NCI-H1694 treated with DMSO at 0.1 percent for 48 hours (cell line): ENCODE measurements at places on chromosomes 2 and 18.

DNA sequence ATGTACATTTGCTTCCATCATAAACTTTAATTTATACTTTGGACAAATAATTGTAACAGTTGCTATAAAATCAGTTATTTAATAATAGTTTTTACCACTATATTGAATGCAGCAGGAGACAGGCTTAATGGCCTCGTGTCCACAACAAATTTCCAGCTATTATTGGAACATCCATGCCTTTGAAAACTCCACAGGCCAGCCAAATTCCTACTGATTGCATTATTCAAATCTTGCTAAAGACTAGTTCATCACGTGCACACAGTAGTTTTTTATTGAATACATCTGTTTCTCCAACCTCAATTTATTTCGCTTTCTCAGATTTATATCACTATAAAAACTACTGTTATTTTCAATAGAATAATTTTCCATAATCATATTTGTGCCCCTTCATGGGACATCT, 18.4 kb upstream of the PTPRM start:
- DNase-seq = no peak

GRCh38 chr2:207332480-207333212, 166.9 kb upstream of the KLF7 start:
- DNase-seq = no peak

DNA sequence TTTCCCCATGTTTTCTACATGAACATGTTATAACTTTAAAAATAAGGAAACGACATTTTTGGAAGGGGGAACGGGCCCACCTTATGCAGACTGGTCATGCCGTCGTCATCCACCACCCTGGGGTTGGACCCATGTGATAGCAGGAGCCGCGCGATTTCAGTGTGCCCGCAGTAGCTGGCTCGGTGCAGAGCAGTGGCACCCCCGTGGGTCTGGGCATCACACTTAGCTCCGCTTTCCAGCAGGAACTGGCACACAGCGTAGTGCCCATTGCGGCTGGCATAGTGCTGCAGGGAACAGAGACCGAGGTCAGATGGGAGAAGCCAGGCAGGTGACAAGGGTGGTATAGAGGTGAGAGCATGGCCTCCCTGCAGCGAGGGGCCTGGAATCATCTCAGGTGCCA, 4.5 kb downstream of the ANKRD39 start:
- DNase-seq = no peak

DNA sequence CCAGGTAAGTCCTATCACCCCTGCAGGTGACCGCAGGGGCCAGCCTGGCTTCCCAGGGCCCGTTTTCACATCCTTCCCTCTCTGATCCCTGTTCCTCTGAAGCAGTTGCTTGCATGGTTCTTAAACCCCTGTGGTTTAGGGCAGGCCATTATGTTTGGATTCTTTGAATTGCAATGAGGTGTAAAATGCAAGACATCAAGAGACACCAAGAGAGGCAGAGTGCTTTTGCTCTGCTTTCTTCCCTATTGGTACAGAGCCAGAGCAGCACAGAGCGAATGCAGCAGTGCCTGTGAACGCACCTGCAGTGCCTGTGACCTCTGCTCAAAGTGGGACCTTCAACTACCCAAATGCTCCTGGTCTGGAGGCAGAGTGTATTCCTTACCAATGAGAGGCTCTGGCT, 7.6 kb downstream of the RFX8 start:
- no peak for DNase-seq

- no peak for DNase-seq
Measured at GRCh38 chr2:39405364-39405763, 31.7 kb downstream of the MAP4K3 start.

GRCh38 chr2:154392256-154392655, 306.2 kb upstream of the KCNJ3 start:
- no peak for DNase-seq

- no peak for DNase-seq
Measured at GRCh38 chr2:212961255-212961654, 190.2 kb downstream of the IKZF2 start.

DNA sequence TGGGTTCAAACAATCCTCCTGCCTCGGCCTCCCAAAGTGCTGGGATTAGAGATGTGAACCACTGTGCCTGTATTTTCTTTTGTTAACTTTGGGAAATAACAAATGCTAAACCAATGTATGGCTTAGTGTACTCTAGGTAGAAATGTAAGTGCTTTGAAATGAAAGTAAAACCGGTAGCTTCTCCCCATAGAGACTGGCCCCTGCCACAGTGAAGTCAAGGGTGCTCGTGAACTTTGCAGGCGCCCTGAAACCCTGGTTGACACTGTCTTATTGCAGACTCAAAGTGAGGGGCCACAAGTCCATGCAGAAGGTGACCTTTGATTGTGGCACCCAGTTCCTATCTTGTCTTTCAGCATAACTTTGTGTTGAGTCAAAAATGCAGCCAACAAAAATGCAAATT, 24.2 kb upstream of the MTCL1 start:
- DNase-seq = no peak

DNA sequence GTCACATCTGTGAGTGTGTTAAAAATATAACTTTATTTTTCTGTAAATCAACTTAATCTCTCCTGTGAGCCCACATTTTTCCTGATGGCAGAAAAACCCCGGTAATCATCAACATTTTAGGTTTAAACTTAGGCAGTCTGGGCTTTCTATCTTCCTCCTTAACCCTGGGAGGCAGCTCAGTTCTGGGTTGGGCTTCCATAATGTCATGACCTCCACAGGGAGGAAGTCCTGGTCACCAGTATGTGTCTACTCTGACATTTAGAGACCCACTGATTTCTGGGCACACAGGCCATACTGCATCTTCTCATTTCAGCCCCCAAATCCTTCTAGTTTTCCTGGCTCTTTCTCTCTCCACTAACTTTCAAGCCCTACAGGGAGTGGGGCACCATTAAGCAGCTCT, 181.2 kb downstream of the DYSF start:
- no peak for DNase-seq

DNA sequence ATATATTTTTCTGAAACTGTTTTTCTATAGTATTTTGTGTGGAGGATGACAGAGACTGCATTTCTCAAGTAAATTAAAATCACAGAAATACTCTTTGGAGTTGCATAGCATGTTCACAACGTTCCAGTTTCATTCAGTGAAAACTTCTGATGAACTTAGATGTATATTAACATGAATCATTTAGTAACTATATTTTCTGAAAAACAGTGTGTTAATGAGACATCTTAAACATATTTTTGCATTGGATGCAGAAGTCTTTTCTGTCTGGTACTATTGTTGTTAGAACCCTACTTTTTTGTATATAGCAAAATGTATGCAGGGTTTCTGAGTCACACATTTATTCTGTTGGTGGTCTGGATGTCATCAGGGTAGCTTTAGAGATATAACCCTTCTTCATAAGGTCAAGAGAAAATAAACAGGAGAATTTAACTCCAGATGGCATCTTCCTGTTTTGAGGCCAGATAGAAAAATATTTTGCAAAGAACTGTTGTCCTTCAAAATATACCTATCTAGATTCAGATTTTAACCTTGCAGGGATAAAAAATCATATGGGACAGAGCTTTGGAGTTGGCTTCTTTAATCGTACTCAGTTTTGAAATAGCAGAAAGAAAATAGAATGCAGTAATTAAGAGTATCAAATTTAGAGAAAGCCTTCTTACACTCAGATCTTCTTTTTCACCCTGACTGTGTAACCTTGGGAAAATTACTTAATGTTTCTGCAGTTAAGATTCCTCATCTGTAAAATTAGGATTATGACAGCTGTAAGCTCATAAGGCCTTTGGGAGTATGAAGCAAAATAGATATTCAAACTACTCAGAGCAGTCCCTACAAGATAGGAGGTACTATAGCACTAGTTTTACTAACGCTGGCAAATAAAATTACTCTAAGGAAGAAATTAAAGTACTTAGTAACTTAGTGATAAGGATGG, 5.3 kb downstream of the COL3A1 start:
- no peak for DNase-seq

DNA sequence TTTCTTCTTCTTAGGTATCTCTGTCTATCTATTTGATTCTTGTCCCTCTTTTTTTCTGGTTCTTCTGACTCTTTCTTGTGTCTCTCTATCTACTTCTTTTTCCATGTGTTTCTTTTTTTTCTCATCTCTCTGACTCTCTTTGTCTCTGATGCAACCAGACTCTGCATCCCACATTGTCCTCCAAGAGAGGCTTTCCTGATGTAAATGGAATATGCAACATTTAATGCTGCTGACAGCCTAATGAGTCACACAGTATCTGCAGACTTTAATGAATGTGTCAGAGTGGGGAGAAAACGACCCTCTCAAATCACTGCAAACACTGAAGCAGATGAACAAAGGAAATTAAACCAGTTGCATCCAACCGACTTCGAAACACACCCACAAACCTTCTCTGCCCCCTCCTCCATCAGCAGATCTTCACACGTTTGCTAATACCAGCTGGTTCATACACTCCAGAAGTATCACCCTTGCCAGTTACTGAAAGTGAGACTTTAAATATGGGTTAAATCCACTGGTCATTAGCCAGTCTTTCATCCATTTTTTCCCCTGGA, 351.5 kb downstream of the TXNL1 start:
- DNase-seq = no peak

GRCh38 chr2:207437524-207438143, 92.1 kb upstream of the CREB1 start:
- peak; percentile 60 for DNase-seq

GRCh38 chr18:49161627-49162026, 210.9 kb upstream of the SMAD7 start:
- no peak for DNase-seq

DNA sequence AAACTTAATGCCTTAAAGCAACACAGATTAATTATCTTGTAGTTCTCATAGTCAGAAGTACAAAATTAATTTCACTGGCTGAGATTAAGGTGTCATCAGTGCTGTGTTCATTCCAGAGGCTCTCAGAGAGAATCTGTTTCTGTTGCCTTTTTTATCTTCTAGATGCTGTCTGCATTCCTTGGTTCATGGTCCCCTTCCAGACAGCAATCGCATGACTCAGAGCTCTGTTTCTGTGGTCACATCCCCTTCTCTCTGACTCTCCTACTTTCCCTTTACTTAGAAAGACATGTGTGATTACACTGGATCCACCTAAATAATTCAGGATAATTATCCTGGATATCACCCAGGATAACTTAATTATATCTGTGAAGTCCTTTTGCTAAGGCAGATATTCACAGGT, 148.6 kb downstream of the MAIP1 start:
- no peak for DNase-seq

GRCh38 chr2:39013871-39014270, 107.0 kb downstream of the SOS1 start:
- DNase-seq = no peak

DNA sequence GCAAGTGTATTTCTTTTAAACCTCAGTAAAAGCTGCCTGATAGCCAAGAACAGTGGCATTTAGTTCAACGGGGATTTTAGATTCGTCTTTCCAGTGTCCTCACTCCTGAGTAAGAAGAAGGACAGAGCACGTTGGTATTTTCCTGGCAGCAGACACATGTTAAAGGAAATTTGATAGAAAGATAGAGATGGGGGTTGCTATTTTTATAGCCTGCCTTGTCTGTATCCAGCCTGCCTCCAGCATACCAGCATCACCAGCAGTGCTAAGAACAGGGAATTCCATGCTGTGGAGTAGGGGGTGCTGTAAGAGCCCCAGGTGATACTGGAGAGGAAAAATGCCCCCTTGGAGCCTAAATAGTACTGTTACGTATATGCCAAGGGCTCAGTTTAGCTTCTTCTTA, 1.1 kb upstream of the SMYD1 start:
- DNase-seq = no peak

GRCh38 chr2:182447863-182448262, 21.0 kb upstream of the PDE1A start:
- DNase-seq = no peak

DNA sequence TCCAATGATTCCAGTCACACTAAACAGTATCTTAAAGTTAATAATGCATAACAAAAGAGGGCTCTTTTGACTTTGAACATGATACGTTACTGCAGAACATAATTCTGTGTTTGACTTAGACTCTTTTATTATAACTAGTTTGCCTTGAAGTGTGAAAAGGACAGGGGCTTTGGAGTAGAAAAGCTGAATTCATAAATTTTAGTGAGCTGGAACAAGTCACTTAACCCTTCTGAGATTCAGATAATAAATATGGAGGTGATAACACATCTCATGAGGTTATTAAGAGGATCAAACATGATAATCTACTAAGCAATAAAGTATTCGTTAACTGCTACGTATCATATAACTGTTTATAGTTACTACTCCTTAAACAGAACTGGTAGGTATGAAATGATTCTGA, 44.7 kb upstream of the FLACC1 start:
- DNase-seq = no peak

DNA sequence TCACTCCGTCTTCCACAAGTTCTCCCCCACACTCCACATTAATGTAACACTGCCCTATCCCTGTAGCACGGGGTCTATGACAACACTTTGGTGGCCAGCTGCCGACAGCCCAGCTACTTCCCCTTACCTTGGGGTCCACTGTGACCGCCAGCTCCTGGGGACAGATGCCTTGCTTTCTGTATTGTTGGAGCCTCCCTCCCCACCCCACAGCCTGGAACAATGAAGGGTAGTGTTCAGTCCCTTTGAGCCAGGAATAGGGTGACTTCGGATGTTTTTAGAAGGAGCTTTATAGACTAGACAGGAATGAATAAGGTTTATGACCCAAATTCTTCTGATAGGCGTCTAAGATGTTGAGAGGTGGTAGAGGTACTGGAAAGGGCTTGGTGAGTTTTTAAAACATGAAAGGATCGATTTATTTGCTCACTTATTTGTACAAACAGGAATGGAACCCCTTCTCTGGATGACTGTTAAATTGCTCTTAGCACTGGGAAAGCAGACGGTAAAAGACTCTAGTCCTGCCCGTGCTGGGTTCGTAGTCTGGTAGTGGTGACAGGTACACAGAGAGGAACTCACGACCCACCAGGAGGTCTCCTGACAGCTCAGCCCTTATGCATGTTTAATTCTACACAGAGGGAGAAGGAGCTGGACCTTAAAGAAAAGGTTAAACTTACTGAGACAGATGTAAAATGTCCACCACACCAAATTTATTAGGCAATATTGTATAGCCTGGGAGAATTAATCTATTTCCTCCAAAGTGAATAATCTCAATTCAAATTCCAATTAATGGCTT, 90.9 kb downstream of the MYCN start:
- no peak for DNase-seq

DNA sequence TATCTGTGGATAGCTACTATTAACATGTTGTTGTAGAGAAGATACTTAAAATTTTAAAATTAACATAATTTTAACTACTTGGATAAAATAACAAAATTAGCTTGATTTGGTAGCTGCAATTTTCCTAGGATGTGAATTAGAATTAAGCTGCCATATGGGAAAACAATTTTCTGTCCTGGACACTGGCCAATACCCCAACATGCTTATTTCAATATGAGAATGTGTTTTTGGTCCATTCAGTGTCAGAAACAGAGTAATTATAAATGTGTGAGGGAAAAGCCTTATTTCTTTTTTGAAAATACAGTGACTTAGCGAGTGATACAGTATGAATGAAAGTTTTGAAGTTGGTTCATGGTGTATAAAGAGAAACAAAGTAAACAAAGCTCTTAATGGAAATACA, 948.3 kb upstream of the GYPC start:
- peak; percentile 73 for DNase-seq
